Stimulated activated CD4-positive, alpha-beta T cell treated with anti-CD3 and anti-CD28 coated beads, Interleukin-15, amount 100 ng/mL, for 48 hours (primary cell): ENCODE measurements at places on chromosomes 16 and 17.

- peak; percentile 21 for DNase-seq
These were observed 29.6 kb upstream of the PHOSPHO1 start for GRCh38 chr17:49260011-49260816.

- DNase-seq: no peak
These were observed 162.0 kb downstream of the SALL1 start for GRCh38 chr16:50989047-50989446.

DNA sequence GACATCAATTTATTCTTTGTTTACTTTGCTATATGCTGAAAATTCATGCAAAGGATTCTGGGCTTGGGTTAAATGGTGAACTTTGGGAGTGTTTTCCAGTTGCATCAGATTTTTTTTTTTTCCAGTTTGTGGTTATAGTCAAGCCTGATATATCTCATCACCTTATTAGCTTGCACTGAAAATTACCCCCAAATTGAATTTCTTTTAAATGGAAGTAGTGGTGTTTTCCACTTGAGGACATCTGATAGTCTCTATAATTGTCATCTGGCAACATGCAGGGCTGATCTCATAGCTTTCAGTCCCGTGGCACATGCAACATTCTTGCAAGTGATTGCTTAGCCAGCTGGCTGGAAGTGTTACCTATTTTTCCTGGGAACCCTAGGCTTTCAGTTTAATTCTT, 4.7 kb upstream of the KRTAP3-1 start:
- DNase-seq: no peak

DNA sequence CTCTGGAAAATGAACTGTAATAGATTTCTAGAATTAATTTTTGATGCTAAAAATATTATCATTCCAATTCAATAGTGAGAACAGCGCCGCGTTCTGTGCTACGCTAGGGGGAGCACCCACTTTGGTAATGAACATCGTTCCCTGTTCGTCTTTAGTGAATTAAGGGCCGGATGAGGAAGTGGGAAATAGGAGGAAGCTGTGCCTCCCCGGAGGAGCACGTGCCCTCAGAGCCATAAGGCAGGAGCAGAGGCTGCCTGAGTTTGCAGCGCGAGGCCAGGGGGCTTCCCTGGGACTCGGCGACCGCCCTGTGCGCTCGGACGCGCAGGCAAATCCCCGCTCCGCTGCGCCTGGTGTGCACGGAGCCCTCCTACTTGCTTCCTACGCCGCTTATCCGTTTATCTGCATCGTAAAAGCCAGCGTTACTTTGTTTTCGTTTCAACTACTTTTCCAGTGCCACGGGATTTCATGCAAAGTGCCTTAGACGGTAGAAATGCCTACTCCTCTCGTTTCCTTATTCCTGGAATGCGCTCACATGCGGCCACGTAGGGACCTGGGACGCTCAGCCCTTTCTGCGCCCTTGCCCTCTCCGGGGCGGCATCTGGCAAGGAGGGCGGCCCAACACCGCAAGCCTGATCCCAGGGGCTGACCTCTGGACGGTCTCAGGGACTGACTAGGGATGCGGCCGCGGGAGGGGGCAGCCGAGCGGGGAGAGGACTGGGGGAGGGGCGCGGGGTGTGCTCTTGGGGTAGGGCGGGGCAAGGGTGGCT, 76.4 kb downstream of the KCNJ12 start:
- no peak for DNase-seq

DNA sequence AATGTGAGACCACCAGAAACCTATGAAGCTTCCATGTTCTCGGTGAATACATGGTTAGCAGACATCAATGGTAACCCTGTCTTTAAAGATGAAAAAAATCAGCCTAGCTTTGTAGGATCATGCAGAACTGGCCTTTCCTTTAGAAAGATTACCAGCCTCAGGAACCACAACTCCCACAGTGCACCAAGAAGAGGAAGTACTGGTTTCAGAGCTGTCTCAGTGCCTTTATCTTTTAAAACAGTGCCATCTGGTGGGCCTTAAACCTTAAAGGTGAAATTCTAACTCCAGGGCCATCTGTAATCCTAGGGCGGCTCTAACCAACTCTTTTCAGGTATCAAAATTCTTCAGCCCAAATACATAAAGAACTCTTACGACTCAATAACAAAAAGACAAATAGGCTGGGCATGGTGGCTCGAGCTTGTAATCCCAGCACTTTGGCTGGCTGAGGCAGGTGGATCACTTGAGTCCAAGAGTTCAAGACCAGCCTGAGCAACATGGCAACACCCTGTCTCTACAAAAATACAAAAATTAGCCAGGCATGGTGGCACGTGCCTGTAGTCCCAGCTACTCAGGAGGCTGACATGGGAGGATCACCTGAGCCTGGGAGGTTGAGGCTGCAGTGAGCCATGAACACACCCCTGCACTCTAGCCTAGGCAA, 5.4 kb downstream of the ATPAF2 start:
- peak; percentile 37 for DNase-seq

GRCh38 chr17:50112694-50113093, 17.3 kb downstream of the SAMD14 start:
- DNase-seq: no peak

DNA sequence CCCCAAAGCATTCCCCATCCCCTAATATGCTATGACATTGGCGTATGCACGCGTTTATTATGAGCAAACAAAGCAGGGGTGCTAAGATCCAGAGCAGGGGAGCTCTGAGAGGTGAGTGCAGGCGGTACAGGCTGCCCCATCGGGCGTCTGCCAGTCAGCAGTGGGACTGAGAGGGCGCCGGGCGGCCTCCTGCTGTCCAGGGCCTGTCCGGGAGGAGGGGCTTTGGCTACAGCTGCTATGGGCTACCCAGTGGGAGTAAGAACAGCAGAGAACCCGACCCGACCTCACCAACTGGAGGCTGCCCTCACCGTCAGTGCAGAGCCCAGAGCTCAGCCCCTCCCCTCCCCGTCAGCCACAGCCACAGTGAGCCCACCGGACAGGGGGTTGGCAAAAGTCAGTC, 18.5 kb upstream of the AATK start:
- no peak for DNase-seq

- no peak for DNase-seq
These were observed 281.0 kb downstream of the CBLN1 start for GRCh38 chr16:49000594-49000993.

DNA sequence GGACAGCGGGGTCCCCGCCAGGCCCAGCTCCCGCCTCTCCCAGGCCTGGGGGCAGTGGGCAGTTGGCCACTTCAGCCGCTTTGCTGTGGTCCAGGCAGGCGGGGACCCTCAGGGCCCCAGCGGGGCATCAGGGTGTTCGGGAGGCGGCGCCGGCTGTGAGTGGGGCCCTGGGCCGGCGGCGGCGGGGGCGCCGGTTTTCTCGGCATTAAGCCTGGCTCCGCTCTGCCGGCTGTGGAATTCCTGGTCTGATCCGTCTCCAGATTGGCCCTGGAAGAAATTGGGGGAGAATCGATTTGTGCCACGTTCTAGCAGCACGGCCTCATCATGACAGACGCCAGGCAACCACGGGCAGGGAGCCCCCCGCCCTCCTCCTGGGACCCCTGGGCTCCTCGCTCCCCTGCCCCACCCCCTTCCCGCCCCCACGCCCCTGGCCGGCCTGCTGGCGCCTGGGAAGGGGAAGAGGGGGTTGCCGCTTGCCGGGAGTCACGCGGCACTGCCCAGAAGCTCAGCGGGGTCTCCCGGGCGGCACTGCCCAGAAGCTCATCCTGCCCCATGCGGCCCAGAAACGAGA, 28.6 kb upstream of the SSTR5 start:
- DNase-seq: no peak

DNA sequence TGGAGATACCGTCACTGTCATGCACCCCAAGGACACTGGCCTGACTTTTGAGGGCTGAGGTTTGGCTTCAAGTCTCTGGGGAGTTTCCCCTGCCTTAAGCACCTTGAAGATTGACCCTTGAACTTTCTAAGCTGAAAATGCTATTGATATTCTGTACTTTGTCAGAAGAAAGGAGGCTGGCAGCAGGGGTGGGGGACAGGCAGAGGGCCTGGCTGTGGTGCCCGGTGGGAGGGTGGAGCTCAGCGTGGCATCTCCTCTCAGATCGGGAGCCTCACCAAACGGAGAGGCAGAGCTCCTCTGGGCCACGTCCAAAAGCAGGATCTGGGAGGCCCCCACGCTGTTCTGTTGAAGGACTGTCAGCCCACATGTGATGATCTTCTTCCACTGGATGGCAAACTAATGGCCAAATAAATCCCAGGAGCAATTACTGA, 305.2 kb upstream of the IRX3 start:
- no peak for DNase-seq

DNA sequence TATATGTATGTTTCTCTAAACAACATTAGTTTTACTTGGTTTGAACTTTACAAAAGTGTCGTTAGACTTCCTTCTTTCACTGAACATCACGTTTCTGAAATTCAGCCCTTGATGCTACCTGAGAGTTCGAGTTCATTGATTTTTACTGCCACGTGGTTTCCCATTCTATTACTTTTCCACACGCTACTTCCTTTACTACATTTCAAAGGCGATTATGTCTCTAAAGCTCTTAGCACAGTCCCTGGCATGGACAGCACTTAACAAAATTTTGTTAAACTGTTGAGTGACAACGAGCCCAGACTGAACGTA, 15.9 kb upstream of the ARHGAP17 start:
- no peak for DNase-seq

DNA sequence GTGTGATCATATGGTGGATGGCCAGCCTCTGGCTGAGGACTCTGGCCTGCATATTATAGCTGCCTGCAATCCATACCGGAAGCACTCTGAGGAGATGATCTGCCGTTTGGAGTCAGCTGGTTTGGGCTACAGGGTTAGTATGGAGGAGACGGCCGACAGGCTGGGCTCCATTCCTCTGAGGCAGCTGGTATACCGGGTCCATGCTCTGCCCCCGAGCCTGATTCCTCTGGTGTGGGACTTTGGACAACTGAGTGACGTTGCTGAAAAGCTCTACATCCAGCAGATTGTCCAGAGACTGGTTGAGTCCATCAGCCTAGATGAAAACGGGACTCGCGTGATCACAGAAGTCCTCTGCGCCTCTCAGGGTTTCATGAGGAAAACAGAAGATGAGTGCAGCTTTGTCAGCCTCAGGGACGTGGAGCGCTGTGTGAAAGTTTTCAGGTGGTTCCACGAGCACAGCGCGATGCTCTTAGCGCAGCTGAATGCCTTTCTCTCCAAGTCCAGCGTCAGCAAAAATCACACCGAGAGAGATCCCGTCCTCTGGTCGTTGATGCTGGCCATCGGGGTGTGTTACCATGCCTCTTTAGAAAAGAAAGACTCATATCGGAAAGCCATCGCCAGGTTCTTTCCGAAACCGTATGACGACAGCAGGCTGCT, 69.0 kb upstream of the ENDOV start:
- DNase-seq: no peak

DNA sequence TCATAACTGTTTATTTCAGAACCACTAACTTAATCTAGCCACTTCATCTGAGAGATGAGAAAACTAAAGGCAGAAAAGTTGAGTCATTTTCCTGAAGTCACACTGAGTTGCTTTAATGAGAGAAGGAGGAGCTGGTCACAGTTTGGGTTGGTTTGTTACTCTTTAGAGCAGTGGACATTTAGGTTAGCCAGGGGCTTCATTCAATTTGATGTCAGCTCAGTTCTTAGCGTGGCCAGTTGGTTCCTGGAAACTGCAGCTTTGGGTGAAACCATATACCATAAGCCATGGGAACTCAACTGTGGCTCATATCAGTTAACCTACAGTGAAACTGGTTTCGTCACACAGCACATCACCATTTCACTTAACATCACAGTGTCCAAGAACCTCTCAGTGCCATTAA, 59.2 kb upstream of the ADORA2B start:
- DNase-seq: no peak

GRCh38 chr16:630815-631405, at the start of gene WFIKKN1:
Gene WFIKKN1, plus strand, starts transcription at chr16:630985. Its CDS starts 269 bp downstream, at chr16:631254.
- no peak for DNase-seq

DNA sequence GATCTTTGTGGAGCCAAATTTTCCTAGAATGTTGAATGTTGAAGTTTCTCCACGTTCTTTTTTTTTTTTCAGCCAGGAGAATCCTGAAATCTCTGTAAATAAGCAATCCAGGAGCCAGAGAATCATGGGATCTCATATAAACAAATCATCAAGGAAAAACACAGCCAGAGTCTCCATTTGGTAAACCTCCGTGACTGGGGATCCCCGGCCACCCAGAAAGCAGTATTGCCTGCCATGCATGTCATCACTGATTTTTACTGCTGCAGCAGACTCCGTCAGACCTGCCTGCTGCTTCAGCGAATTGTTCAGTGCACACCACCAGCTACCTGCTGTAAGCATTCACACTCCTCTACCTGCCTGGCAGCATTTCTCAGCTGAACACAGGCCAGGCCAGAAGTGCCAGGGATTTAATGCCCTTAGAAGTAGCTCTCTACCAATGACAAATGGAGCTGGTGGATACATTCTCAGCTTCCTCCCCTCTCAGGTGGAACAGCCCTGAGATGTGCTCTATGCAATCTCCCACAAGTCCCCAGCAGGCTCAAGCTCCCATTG, 158.6 kb downstream of the CYLD start:
- DNase-seq: no peak
